OCI-M1 (cell line): ENCODE measurements at places on chromosomes 3 and 15.

- peak; percentile 80 for DNase-seq
Measured at GRCh38 chr3:87260270-87260669, 16.1 kb downstream of the POU1F1 start.

- no peak for DNase-seq
Measured at GRCh38 chr15:57903626-57904025, 161.9 kb downstream of the ALDH1A2 start.

- peak; percentile 63 for DNase-seq
Measured at GRCh38 chr15:98734466-98735199, 86.3 kb downstream of the IGF1R start.

DNA sequence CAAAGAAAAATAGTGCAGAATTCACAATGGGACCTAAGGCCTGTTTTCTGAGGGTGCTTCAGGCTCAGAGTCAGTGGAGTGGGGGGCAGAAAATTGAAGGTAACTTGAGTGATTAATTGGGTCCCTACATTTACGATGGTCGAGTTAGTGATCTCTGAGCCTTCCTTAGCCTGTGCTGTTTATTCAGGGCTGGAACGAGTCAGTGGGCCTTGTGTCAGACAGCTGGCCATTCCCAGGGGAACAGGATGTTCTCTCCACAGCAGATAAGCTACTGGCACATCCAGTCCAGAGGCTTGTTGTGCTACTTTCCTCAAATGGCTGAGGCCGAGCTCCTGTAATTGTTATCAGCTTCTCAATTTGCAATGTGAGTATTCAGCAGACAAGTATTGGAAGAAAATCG lies 29.2 kb upstream of the CNTN3 start:
- no peak for DNase-seq

DNA sequence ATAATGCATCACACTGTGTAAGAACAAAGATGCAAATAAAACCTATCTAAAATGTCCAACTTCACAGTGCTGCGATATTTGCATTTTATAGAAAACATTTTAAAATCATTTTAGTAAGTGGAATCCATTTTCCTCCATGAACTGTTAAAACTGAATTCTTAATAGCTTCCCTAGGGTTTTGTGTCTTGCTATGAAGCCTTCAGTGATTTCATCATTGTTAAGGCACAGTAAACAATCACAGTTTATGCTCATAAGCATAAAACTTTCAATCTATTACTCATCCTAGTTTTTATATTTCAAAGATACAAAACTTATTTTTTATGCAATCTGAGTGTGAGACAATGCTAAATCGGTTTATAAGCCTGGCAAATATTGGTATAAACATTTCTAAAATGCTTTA lies 509.7 kb downstream of the TUSC7 start:
- DNase-seq = no peak

DNA sequence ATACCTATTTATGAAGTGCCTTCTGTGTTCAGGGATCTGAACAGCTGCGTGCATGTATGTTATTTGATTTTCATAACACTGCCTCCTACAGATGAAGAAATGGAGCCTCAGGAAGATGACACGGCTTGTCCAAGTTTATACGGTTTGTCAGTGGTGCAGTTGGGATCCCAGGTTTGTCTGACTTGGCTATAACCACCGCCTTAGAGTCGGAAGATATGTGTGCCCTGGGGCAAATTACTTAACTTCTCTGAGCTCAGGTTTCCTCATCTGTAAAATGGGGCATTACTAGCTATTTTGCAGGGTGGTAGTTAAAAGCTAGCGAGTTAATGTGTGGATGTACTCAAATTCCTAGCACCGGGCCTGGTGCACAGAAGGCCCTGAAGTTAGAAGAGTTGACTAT lies 54.1 kb upstream of the ANP32A start:
- DNase-seq = no peak
